ENCODE measurements at places on chromosomes 7 and 10.

- no peak for DNase-seq
Observed at GRCh38 chr10:33968983-33969382, 634.5 kb upstream of the NRP1 start.

- no peak for DNase-seq
Observed at GRCh38 chr10:51204066-51204465, 129.8 kb downstream of the PRKG1 start.

DNA sequence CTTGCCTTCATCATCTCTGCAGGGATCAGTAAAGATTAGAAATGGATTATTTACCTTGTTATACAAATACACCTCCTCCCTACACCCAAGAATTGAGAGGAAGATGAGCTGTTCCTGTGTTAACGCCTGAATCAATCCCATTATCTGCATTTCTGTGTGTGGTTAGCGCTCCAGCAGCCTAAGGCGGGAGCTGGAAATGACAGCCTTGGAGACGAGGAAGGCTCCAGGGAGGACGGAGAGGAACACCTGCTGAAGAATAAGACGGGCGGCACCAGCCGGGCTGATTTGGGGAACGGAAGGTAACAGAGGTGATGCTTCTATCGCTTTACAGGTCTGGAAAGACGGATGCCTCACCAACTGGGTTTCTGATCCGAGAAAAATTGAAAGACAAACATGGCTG lies 34.2 kb upstream of the DDC start:
- no peak for DNase-seq

- DNase-seq: no peak
Observed at GRCh38 chr7:38190011-38190410, 12.0 kb downstream of the STARD3NL start.

DNA sequence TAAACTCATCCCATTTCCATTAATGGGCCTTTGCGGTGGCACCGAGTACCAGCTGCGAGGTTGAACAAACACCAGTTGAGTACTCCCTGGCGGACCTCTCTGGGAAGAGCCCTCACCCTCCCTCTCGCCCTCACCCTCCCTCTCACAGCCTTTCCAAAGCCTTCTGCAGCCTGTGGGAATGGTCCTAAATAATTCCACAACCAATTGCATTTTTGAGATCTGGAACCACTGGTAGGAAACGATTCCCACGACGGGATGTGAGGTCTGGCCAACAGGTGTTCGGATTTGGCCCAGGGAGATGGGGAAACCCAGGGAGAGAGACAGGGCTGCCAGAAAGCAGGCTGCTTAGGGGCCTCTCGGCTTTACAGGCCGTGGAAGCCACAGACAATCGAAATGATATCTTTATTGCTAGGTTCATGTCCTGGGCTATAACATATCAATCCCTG lies 5.3 kb downstream of the PTF1A start:
- DNase-seq: no peak

DNA sequence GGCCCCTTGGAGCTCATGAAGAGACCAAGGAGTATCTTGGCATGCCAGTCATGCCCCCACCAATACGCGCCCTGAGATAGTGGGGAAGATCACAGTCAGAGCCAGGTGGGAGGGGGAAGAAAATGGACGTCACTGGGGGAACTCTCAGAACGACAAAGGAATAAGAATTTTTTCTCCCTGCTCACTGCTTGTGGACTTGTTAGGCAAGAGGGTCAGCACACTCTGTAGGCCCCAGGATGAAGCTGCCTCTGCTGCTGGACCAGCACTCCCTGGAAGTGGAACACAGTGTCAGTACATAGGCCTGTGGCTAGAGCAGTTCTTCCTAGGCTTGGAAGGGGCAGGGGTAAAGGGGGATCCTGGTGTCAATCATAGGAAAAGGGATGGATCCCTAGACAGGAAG lies 46.5 kb downstream of the DRGX start:
- no peak for DNase-seq

- no peak for DNase-seq
Observed at GRCh38 chr7:4655311-4655710, 26.8 kb upstream of the FOXK1 start.

- no peak for DNase-seq
Observed at GRCh38 chr10:16792675-16793074, 24.5 kb downstream of the RSU1 start.
